ENCODE measurements at places on chromosomes 11 and 22. TPM values are rescaled to one million over a fixed set of nuclear protein-coding genes. Genes with fewer than 3 reads are reported as not detected.

- no peak for DNase-seq
Measured at GRCh38 chr22:38504731-38505540, 1.2 kb downstream of the DDX17 start.

DNA sequence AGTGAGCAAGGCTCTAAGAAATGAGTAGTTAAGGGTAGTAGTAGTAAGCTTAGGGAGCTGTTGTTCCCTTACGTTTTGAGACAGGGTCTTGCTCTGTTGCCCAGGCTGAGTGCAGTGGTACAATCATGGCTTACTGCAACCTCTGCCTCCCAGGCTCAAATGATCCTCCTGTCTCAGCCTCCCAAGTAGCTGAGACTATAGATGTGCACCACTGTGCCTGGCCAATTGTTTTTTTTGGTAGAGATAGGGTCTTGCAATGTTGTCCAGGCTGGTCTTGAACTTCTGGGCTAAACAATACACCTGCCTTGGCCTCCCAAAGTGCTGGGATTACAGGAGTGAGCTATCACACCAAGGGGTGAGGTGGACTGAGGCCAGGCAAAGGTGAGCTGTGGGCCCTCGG, 10.0 kb downstream of the SMIM38 start:
- no peak for DNase-seq

The LRRC55 gene
- total RNA-seq = 8.5 TPM

DNA sequence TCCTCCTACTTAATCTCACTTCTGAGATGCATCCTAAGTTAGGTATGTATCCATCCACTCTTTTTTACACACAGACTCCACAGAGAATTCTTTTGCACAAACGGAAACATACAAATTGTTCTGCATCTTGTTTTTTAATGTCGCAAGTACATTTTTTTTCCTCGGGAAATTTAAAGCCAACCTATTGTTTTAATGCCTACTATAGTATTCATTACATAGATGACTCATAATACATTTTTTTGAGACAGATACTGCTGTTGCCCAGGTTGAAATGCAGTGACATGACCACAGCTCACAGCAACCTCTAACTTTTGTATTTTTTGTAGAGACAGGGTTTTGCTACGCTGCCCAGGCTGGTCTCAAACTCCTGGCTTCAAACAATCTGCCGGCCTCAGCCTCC, 90.8 kb upstream of the TMEM45B start:
- DNase-seq = no peak

The LDLRAD3 gene
- total RNA-seq = 29.6 TPM

- no peak for DNase-seq
Measured at GRCh38 chr11:97683733-97684132, 1293.9 kb downstream of the JRKL start.

The FGF19 gene
- total RNA-seq = not detected

- DNase-seq = no peak
Measured at GRCh38 chr11:102610200-102610599, 14.9 kb downstream of the MMP20 start.

DNA sequence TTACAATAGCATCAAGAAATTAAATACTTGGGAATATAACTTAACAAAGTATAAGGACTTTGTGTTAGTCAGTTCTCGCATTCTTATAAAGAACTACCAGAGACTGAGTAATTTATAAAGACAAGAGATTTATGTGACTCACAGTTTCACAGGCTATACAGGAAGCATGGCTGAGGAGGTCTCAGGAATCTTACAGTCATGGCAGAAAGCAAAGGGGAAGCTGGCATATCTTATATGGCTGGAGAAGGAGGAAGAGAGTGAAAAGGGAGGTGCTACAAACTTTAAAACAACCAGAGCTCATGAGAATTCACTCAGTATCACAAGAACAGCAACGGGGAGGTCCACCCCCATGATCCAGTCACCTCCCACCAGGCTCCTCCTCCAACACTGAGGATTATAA, 32.0 kb upstream of the CCDC134 start:
- no peak for DNase-seq

The ADAMTS15 gene
- total RNA-seq = 0.76 TPM

DNA sequence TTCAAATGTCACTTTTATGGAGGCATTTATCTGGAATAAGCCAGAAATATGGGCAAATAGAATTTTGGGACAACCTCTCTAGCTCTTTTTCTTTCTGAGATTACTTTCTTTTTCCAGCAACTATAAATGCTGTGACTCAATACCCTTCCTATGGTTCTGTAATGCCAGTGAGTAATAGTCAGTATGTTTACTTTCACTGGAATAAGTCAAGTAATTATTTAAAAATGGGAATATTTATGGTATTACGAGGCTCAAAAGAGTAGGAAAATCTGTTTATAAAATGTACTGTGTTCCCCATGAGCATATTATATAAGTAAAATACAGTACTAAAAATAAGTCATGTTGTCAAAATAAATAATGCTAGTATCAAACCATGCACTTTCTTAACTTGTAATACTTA, 750.5 kb downstream of the LUZP2 start:
- DNase-seq = no peak

Measured in dorsolateral prefrontal cortex (tissue), 122 donors.